ENCODE measurements at places on chromosomes 7 and 10.

DNA sequence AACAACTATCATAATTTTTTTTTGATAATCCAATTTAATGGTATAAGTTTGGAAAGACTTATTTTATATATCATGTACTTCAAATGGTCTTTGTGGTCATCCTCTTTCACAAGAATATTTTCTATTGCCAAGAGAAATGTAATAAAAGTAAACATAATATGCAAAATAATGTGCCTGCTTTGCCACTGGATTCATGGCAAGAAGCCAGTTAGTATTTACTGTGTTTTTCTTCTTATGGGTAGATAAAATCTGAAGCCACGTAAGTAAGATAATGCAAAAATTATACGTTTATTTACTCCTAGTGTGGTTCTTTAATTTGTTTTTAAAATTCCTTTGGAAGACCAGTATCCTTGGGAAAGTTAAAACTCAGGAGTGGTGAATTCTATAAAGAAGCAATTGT, 258.5 kb downstream of the ARL4A start:
- DNase-seq: no peak

DNA sequence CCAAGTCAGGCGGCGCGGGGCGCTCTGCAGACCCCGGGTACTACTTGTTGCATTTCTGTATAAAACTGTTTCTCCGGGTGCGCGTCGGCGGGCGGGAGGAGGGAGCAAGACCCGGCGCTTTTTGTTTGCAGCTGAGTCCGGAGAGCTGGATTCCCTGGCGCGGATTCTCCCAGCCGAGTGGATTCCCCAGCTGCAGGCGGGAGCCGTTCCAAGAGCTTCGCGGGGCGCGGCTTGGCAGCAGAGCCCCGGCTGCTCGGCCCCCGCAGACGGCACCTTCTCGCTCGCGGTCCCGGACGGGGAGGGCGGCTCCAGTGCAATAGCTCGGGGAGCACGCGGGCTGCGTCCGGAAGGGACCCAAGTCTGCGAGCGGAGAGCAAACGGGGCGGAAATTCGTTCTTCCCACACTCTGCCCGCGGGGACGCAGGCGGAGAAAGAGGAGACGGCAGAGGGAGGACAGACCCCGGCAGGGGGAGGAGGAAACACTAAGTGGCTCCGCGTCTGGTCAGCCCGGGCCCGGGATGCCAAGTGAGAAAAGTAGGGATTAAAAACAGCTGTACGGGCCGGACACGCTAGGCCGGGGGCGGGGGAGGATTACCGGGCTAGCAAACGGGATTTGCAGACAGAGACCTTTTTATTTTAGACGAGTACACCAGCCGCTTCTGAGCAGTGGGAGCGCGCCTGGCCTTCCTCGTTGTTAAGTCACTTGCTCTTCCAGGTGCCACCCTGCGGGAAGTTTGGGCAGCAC, at the start of gene TRIL:
Gene TRIL (minus strand): TSS at position 96 of the 745 bp plus-strand sequence. CDS start 284 bp downstream, outside the sequence.
- DNase-seq: no peak

DNA sequence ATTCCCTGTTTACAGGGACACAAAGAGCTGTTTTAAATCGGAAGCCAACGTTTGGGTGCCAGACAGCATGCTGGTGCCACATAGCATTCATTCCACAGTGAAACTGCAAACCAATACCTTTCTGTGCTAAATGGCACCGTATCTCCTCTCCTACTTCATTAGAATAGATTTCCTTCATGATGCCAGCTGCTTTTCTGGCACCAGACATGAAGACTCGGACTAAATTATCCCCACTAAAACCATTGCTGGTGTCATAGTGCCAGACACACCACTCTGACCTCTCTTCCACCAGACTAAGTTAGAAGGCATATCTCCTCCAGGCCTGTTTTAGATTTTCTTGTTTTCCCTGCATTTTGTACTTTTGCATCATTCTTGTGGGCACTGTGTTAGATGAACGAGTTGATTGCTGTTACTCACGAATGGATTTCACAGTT, 155.1 kb downstream of the ETV1 start:
- no peak for DNase-seq

GRCh38 chr7:28112467-28112866, 68.1 kb downstream of the JAZF1 start:
- DNase-seq: no peak

- no peak for DNase-seq
These were observed 667.2 kb downstream of the GATA3 start for GRCh38 chr10:8721650-8722049.

GRCh38 chr7:132680590-132680989, 104.3 kb upstream of the PLXNA4 start:
- DNase-seq: no peak

DNA sequence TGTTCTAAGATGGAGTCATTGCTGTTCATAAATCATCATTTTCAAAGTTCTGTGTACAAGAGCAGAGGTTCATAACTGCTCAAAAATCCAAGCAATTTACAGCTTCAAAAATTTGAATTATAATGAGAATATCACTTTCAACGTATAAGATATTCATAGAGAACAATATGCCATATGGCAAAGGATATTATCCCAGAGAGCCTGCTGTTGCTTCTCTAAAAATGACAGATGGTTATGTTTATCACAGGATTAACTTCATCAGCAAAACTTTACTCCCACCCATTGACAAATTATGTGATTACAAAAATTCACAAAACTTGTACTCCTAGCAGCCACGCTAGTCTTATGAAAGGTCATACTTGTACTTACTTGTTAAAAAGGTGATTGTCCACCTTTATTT, 105.1 kb downstream of the PIP4K2A start:
- DNase-seq: no peak

GRCh38 chr7:76347710-76348109, 11.1 kb downstream of the YWHAG start:
- no peak for DNase-seq

DNA sequence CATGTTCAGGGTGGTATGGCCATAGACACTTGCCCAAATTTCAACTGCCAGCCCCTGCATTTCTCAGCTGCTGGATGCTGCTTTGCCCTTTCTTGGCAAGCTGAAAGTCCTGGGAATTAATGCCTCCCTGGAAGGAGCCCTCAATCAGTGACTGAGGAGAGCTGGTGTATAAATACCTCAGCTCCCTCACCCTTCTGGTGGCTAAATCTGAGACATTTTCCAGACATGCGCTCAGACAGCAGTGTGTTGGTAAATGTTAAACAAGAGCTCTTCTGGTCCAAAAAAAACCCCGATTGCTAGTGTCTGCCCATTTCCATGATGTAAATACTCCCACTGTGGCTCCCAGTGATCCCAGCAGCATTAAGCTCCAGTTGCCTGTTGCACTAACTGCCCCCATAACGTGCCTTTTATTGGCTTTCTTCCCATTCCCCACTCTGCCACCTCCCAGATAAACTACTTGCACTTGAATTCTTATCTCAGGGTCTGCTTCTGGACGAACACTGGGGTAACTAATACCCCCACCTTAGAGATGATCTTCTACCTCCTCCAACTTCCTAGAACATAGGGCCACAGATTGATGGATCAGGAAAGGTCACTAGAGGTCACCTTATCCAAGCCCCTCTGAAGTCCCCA, 6.7 kb upstream of the MYH16 start:
- DNase-seq: no peak

DNA sequence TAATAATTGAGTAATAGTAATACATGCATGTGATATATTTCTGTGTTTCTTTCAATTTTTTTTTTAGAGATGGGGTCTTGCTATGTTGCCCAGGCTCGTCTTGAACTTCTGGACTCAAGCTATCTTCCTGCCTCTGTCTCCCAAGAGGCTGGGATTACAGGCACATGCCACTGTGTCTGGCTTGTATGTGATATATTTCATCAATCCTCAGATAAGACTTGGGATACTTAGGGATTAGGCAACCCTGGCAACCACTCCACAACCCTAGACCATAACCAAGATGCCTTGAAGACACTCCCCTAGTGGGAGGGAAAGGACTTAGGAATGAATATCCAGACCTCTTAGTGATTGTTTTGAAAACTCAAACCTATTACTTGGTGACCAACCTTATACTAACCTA, 154.8 kb downstream of the CCDC3 start:
- no peak for DNase-seq

GRCh38 chr7:96285579-96285978, 36.3 kb downstream of the SLC25A13 start:
- DNase-seq: peak; percentile 12

DNA sequence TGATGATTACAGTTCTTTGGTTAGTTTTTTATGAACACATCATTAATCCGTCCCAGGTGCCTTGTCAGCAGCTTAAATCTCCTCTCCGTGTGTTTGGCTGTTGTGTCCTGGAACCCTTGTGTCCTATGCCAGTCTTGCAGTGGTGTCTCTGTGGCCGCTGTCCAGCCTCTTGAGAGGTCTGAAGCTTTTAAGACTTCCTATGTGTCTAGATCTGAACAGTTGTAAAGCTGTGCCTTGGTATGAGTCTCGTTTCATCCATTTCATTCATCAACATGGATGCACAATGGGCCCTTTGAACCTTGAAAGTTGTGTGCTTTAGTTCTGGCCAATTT, 16.7 kb downstream of the LMTK2 start:
- DNase-seq: no peak

- DNase-seq: no peak
These were observed 73.3 kb upstream of the CACNB2 start for GRCh38 chr10:18066947-18067346.

DNA sequence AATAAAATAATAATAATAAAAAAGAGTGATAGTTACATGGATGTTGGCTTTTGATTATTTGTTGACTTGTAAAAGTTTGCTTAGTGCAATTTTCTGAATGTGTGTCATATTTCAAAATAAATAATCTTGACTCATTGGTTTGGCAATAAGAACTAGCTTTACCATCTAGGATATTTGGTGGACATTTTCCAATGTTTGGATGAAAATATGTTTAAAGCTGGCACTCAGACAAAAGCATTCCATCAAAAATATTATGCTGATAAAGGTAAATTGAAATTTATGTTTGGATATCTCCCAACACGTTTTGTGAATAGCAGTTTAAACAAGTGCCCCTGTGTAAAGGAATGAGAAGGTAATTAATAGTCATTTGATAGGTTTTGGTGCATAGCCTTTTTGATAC, 62.5 kb upstream of the KCNMA1 start:
- DNase-seq: no peak

DNA sequence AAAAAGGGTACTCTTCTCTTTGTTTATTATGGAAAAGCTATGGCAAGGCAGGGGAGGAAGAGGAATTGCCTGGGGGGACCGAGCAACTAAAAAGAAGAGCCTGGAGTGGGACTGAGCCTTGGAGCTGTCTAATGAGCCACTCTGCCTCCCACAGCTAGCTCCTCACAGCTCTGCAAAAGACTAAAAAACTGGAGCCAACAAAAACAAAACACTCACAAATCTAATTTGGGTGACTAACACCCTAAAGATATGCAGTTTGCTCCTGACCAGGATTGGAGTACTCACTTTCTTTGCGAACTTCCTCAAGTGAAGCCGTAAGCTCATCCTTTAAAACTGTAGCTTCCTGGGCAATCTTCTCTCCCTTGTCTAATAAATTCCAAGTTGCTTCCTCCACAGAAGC, 89.4 kb downstream of the CTNNA3 start:
- no peak for DNase-seq

DNA sequence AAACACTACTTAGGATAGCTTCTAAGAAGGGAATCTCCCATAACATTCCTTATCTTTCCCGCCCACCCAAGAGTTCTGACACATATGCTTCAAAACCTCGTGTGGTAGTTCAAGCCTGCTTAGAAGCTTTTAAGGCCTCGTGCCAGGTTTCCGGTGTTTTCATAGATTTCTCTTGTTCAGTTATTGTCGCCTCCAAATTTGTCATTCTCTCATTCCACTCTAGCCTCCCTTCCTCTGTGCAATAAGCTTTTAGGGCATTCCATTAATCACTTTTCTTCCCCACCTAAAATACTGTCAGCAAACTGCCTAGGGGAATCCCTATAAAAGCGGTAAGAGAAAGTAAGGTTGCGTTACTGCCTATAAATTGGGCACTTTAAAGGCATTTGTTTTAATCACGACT, 718 bp upstream of the BPGM start:
- DNase-seq: no peak

GRCh38 chr10:111129363-111129762, 52.5 kb downstream of the ADRA2A start:
- no peak for DNase-seq

GRCh38 chr10:23379686-23380085, 35.1 kb upstream of the C10orf67 start:
- no peak for DNase-seq

- no peak for DNase-seq
These were observed 117.6 kb downstream of the TSPAN12 start for GRCh38 chr7:120740348-120740747.

- DNase-seq: no peak
These were observed 298.6 kb upstream of the AKR1E2 start for GRCh38 chr10:4527281-4527970.

DNA sequence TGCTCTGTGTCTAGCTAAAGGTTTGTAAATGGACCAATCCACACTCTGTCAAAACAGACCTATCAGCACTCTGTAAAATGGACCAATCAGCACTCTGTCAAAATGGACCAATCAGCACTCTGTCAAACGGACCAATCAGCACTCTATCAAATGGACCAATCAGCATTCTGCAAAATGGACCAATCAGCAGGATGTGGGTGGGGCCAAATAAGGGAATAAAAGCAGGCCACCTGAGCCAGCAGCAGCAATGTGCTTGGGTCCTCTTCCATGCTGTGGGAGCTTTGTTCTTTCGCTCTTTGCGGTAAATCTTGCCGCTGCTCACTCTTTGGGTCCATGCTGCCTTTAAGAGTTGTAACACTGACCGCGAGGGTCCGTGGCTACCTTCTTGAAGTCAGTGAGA, 740.5 kb upstream of the POM121L12 start:
- no peak for DNase-seq

DNA sequence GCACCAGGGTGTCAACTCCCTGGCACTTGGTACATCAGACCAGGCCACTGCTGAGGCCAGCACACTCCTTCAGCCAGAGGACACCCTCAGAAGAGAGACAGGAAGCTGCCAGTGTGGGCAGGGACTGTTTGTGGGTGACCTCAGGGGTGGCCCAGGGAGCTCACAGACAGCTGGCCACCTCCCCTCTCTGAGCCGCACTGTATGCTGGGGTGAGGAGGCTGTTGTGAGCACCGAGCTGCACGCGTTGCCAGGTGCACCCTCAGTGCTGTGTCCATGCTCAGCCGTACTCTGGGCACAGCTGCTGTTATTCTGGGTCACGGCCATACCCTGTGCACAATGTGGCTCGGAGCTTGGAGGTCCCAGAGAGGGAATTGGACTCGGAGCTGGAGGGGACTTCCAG, 61.5 kb upstream of the NANOS1 start:
- no peak for DNase-seq

- DNase-seq: no peak
These were observed 121.3 kb downstream of the MBL2 start for GRCh38 chr10:52651293-52651692.

All from effector memory CD8-positive, alpha-beta T cell (primary cell).